ENCODE measurements at places on chromosomes 3 and 15.

DNA sequence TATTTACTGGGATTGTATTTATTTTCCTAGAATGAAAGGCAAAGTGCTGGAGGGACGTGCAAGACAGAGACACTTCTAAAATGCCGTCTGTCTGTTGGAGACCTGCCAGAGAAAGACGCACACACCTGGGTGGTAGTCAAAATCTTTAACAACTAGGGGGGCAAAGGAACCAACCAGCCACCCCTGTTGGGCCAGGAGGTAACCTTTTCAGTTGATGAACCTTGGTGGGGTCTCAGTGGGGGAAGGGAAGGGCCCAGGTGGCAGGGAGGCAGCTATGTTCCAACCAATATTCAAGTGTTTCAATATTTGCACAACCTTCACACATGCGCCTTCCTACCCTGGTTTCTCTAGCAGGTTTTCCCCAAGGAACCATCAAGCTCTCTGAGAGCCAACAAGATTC lies 99.0 kb downstream of the MEGF11 start:
- DNase-seq: no peak

DNA sequence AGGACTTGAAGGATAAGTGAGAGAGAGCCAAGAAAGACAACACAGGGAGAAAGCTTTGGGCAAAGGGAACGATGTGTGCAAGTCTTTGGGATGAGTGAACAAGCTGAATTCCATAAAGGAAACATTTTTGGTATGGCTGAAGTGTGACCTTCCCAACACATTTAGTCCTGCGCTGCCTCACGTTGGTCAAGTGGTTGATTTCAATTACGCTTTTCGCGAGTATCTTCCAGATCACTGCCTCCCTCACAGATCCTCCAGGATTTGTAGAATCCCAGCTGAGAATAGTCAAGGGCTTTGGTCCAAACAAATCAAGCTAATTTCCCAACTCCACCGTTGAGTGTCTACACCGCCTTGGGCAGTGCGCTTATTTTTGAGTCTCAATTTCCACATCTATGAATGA lies 338.4 kb upstream of the ADAMTS9 start:
- no peak for DNase-seq

DNA sequence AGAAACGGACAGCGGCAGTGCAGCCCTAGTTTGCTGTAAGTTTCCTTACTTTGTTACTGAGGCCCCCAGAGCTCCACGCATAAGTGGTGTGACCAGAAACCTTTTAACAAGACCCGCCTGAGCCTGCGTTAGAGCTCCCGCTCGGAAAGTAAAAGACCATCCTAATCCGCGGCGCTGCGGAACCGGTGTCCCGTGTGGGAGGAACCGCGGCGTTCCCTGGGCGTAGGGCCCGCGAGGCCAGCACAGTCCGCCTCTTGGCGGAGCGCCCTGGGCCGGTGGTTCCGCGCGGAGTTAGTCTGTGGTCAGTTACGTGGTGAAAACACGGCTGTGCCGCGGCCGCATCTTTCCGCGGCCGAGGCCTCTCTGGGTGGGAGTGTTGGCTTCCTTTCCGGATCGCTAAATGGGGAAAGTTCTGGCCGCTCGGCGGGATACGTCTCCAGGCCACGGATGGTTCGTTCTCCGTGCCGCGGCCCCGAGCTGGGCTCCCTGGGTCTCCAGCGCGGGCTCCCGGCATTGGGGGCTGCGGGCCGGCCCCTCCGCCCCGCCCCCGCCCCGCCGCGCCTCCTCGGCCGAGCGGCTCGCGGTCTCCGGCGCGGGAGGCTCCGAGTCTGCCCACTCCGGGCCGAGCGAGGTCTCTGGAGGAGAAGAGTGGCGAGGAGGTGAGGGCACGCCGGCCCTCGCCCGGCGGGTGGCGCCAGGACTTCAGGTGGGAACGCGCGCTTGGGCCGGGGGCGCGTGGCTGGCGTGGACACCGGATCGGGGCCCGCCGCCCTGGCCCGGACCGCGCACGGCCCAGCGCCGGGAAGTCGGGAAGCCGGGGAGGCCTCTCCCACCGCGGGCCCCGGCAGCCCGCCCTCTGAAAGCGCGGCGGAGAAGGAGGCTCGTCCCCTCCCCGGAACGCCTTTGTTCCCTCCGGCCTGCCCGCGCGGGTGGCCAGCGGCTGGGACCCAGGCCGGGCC lies 754 bp downstream of the B3GNT5 start:
- DNase-seq: peak; percentile 43

GRCh38 chr3:57061556-57061955 lies 1.1 kb downstream of the SPATA12 start:
- DNase-seq: no peak

DNA sequence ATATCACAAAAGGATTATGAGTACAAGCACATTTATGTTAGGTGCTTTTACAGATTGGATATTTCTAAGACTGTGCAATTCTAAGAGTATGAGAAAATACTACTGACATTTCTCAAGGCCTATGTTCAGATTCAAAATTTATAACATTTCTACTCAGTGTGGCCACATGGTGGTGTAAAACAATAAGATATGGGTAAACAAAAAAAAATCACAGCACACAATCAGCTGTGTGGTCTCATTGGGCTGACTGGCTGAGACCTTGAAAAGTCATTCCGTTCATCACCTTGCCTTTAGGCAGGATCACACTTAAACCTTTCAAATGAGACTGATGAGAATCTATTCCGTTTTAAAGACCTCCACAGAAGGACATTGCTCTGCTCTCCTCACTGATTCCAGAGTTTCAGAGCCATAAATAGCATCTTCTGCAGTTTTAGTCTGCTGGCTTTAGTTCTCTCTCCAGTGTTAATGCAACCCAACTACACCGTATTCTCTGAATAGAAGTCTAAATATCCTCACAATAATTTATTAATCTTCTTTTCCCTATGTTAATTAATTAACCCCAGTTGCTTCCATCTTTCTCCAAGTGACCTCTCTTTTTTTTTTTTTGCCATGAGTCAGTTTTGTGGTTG lies 158.2 kb downstream of the SPATA16 start:
- no peak for DNase-seq

GRCh38 chr15:72201391-72201921 lies 3.9 kb upstream of the GRAMD2A start:
- no peak for DNase-seq

- DNase-seq: no peak
These were observed 1025.3 kb downstream of the ROBO1 start for GRCh38 chr3:78742491-78742890.

DNA sequence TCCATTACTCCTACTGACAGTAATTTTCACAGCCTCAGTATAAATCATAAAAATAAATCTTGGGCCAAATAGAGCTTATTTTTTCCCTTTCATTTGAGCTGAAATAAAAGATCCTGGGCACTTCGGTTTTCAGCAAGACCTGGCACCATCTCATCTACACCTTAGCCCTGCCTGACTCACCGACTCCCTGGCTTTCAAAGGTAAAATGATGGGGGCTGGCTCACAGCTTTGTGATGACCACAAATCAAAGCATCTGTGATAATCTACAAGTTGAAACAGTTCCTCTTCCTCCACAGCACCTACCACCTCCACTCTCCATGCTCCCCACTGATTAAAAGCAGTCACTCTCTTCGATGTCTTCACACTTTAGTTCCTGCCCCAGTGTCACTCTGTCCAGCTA lies 27.6 kb downstream of the DET1 start:
- DNase-seq: no peak

GRCh38 chr3:141846050-141846433 lies 30.4 kb upstream of the ATP1B3 start:
- no peak for DNase-seq

DNA sequence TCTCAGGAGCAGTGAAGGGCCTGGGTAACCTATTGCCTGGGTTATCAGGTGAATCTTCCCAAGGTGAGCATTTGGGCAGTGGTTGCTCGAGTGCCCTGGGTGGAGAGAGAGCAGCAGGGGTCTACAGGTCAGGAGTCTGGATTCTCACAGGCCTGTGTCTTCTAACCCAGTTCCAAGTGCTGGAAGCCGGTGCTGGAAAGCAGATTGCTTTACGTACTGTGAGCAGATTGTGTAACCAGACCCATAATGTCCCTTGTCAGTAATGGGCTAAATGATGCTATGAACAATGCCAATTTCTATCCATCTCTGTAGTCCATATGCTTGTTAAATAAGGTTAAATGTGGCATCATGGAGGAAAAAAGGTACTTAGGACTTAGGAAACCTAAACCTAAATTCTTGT lies 106.5 kb downstream of the TPRG1 start:
- DNase-seq: no peak

Measured in MG63 (cell line).